ENCODE measurements at places on chromosomes 13 and 19.

- no peak for DNase-seq
These were observed 161.6 kb downstream of the ZIC5 start for GRCh38 chr13:99809926-99810325.

DNA sequence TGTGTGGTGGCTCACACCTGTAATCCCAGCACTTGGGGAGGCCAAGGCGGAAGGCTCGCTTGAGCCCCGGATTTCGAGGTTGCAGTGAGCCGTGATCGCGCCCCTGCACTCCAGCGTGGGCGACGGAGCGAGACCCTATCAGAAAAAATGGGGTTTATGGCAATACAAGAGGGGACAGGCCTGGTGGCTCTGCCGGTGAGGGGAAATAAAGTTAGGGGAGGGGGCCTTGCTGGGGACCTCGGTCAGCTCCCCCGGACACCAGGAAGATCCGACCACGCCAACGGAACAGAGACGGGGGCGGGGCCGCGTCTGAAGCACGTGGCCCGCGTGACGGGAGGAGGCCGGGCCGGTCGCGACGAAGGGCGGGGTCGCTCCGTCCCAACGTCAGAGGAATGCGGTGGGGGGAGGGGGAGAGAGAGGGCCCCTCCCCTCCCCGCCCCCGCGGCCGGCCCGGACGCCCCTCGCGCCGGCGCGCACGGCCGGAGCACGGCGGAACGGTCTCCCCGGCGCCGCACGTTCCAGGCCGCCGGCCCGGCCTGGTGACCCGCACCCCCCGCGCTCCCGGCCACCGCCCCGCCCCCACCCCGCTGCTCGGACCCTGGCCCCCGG is 1.9 kb upstream of the HNRNPL start:
- DNase-seq, result peak; percentile 87

- no peak for DNase-seq
These were observed 49.9 kb downstream of the SOX21 start for GRCh38 chr13:94662274-94662945.

DNA sequence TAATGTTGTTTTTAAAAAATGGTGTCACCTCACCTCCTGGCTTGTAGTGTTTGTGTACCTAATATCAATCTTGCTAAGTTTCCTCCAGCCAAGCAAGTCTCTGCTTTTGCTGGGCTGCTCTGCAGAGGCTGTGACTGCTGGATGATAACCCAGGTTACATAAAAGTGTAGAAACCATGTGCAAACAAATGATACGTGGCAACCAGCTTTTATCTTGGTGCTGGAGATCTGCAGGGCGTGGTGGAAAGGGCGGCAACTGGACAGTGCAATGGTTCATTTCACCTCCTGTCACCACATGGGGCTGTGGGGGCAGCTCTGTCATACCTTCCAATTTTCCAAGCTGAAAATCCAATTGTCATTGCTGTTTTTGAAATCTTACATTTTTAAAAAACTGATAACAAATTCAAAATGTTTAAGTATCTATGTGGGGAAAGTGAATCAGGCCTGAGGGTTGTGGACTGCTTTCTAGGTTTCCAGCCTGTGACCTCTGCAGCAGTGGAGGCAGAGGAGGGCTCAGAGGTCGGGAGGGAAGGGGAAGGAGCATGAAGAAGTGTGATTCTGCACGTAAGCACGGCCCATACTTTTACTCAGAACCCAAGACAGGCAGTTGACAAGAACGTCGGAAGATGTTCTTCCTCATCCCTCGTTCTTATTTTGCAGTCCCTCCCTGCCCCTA is 9.7 kb downstream of the GPR42 start:
- no peak for DNase-seq

GRCh38 chr19:341386-342127 is 3.0 kb downstream of the MIER2 start:
- DNase-seq, result no peak

DNA sequence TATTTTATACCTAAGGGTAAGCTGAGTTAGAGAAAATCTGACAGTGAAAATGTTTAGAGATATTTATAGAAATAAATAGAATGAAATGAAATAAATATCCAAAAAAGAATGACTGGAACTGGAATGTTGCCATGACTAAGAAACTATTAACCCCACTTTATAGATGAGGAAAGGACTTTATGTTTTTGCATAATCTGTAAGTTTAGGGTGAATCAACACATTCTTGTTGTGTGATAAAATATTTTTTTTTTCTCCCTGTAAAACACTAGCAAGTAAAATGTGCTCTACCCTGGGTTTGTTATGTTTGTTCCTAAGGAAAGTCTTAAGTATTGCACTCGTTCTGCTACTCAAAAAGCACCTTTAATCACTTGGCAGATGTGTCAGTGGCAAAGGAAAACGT is 83.8 kb upstream of the KL start:
- DNase-seq, result no peak

GRCh38 chr19:5150902-5151741 is 182.2 kb downstream of the KDM4B start:
- no peak for DNase-seq

- no peak for DNase-seq
These were observed 15.9 kb downstream of the PRR36 start for GRCh38 chr19:7858109-7858770.

DNA sequence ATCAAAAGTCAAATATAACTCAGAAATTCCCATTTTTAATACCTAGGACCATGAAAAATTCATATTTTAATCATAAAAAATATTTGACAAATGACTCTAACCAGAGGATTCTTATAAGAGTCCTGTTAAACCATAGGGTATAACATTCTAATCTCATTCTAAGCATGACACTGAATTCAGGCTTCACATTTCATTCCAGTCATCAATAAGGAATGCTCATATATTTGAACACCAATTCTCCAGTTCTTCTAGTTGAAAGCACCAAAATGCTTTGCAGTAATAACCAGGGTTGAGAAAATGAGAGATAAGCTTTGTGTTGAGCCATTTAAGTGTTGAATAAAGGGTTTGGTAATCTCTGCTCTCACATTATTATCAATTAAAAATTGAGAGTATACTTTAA is 147.5 kb downstream of the VWA8 start:
- no peak for DNase-seq

DNA sequence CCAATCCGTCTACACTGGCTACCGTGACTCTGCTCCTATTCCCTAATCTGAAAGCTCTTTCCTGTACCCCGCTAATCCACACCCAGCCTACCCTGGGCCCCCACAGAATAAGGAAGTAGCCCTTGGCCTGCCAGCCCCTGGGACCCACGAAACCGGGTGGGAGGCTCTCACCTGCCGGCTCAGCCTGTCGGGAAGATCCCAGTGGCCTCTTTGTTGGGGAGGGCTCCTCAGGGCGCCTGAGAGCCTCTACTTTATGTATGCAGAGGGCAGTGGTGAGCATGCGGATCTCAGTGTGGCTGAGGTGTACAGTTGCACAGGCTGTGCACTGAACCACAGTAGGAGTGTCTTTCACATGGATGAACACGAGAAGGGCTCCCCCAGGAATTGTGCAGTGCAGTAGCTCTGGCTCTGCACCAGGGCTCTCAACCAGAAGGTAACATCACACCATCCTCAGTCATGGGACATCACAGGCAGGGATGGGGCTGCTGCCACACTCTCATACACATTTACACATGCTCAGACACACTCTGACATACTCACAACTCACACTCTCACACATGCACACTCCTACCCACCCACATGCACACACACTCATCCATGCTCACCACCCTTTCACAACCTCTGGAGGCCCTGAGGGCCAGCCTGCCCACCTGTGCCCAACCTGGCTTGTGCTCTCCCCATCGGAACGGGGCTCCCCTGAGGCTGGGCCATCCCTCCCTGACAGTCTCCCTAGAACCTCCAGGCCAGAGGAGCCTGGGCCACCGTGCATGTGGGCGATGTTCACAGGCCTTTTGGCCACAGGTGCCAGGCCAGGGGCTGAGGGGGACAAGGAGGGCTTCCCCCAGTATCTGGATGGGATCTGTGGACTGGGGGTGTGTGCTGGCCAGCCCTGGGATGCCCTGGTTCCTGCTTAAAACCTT is 135.0 kb downstream of the URI1 start:
- DNase-seq, result no peak

DNA sequence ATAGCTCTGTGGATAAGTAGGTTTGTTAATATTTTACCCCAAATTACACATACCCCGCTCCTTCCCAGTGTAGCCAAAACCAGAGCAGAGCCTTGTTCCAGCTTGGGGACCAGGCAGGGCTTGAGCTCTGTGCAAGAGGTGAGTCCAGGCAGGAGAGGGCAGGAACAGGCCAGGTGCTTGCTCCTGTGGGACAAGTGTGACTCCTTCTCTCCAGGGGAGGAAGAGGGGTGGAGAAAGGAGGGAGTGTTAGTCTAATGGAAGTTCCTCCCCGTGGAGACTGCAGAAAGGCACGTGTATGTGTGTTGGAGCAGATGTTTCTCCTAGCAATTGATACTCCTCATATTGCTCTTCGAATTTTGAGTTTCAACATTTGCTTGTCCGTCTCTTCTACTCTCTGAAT is 201.0 kb downstream of the FGF9 start:
- DNase-seq, result no peak

- DNase-seq, result peak; percentile 92
These were observed at the start of gene FKBP8 for GRCh38 chr19:18542941-18543813. TSS of gene FKBP8 (minus strand) at chr19:18543573. CDS start at chr19:18541970, 1,603 bp downstream.

DNA sequence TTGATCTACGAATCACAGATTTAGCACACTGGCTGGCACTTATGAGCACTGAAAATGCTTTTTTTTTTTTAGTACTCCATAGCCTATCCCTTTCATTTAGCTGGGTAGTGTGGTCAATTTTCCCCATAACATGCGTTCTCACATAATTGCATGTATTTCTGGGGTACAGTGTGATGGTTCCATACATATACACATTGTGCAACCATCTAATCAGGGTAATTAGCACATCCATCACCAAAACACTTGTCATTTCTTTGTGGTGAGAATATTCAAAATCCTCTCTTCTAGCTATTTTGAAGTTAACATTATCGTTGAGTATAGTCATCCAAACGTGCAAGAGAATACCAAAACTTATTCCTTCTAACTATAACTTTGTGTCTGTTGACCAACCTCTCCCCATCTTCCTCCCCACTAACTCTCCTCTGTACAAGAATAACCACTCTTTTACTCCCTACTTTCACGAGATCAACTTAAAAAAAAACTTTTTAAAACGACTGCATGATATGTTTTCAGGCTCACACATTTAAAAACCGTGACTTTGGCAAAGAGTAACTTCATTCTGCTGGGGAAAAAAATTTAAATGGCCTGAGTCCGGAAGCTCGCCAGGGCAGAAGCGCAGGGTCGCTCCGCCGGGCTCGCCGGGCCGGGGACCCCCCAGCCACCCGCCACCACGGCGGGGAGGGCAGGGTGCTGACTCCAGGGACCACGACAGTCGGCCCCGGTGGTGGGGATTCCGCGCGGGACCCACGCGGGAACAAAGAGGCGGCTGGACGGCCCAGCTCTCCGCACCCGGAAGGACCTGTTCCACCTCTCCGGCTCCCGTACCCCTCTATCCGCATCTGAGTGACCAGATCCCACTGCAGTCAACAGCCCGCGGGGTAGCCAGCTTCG is 868 bp upstream of the UBAC2 start:
- no peak for DNase-seq

GRCh38 chr13:52703482-52703881 is 36.1 kb downstream of the CNMD start:
- DNase-seq, result no peak

GRCh38 chr13:24207841-24208667 is 47.5 kb downstream of the SPATA13 start:
- DNase-seq, result no peak

DNA sequence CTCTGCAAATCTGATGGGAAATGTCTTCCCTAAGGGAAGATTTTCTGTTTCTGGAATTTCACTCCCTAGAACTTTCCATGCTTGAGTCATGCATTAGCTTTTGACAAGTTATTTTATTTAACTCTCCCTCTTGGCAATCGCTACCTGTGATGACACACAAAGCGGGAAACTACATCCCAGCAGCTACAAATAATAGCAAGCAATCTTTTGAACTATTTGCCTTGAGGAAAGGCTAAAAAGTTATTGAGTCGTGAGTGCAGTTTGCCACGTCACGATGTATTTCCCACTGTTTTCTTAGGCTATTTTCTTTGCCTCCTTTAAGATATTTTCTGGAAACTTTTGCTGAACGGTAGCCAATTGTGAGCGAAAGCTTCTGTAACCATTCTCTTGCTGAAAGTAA is 353.3 kb upstream of the HTR2A start:
- no peak for DNase-seq

DNA sequence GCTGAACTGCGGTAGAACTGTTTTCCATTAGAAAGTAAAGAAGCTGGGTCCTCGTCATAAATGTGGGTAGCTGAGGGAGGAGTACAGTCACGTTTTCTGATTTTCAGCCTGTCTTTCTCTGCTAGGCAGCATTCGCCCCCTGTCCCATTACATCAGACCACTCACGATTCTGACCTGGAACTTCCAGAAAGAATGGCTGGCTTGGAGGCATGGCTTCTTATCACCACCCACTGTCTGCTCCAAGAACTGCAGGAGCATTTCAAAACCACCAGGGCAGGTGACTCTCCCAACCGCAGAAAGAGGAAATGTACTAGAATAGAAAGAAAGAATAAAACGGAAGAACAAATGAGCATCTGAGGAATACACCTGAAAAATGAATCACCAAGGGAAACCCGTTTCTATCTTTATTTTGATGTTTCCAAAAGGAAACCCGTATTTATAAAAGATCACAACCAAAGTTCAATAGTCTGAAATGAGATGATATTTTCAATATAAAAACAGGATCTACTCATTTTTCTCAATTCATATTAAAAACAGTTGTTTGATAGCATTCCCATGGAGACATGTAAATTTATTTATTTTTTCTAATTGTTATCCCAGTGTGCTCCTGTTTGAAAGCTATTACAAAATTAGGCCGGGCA is 22.1 kb upstream of the POMP start:
- peak; percentile 34 for DNase-seq

DNA sequence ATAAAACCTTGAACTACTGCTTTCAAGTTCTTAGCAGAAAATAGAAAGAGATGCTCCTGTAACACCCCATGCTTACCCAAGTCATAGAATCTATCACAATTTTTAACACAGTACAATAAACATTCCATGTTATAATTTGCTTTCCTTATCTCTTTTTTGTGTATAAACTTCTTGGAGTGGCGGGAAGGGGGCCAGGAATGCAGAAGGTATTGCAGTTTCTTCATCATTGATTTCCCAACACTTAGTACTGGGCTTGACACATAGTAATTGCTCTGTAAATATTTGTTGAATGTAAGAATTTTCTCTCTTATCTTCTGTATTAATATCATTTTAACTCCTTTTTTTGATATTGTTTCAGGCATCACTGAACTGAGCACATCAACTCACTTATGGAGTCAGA is 535.8 kb downstream of the KCTD12 start:
- no peak for DNase-seq
